Hematopoietic multipotent progenitor cell treated with erythropoietin and hydrocortisone succinate and interleukin-3 and kit ligand, for 8 days (in vitro differentiated cells): ENCODE measurements at places on chromosomes 1 and 21.

- DNase-seq: no peak
Measured at GRCh38 chr1:160488347-160489058, 34.6 kb downstream of the SLAMF6 start.

DNA sequence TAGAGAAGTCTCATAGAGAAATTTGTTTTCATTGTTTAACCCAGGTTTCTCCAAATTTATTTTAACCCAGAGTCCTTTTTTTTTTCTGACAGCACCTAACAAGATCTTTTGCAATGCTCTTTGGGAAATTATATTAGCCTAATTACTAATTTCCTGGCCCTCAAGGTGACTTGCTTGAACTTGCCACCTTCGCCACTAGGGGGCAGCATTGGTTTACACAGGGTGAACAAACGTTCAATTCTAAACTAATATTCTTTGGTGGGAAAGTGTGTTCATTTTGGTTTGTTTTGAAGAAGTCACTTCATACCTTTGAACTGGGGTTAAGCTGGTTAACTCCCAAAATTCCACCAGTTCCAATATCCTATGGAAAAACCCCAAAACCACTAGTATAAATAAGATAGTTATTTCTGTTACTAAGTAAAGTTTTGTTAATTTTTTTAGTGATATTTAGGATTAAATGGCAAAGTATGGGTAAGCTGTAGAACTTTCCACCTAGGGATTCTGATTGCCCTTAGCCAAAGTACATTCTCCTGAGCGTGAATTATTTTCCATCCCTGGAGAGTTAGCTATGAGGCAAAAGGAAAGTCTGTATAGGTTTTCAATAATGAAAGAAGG is 13.0 kb downstream of the CCDC190 start:
- DNase-seq: peak; percentile 80

DNA sequence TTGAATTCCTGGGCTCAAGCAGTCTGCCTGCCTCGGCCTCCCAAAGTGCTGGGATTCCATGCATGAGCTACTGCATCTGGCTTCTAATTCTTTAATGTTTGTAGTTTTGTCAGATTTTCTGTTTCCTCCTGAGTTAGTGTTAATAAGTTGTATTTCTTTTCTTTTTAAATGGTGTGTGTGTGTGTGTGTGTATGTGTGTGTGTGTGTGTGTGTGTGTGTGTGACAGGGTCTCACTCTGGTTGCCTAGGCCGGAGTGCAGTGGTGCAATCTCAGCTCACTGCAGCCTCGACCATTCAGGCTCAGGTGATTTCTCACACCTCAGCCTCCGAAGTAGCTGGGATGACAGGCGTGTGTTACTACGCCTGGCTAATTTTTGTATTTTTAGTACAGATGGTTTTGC is 50.2 kb downstream of the ADARB1 start:
- no peak for DNase-seq

DNA sequence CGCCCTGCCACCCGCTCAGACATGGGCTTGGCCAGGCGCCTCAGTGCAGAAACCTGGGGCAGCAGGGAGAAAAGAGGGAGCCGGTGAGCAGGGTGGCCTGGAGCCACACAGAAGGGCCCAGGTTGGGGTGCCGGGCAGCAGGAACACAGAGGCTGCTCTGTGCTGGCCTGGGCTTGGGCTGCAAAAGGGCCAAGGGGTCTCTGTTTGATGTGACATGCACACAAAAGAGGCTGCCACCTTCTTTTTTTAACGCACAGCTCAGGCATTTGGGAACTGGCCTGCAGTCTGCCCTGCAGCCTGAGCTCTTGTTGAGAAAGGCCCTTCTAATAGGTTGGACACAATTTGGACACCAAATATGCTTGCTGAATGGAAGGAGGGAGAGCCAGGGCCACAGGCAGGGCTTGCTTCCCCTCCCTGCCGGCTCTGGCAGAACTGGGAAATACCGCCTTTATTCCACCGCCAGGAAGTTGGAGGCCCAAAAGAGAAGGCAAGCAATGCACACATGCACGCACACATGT is 32.4 kb downstream of the KIF21B start:
- DNase-seq: no peak

GRCh38 chr1:191134796-191135195 is 657.1 kb upstream of the BRINP3 start:
- no peak for DNase-seq

GRCh38 chr1:173504268-173504667 is 27.1 kb downstream of the PRDX6 start:
- DNase-seq: peak; percentile 17

DNA sequence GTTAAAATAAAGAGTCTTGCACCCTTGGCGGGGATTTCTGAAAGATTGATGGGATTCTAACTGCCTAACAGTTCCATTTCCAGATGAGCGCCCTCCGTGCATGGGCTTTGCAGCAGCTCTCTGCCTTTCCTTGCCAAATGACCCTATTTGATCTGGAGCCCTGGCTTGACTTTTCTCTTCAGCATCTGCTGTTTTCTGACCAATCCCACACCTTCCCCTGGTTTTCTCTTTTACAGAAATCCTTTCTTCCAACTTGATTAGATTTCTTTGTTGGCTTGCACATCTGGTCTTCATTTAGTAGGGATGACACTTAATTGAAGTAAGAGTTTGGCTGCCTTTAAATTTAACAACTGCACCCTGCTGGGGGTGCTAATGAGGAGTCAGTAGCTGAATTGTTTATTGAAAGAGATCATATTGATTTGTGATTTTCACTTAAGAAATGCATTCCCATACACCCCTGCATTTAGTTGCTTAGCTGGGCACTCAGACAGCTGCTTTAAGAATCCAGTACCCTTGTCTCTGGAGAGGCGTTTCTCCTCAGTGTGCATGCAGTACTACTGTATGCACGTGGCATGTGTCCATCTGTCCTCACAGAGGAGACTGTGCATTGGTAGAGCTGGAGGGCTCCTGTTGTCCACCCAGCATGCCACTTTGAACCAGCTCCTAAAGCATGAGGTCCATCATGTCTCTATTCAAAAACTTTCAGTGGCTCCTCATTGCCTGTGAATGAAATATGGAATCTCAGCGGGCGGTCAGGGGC is 99.7 kb downstream of the NOS1AP start:
- DNase-seq: no peak

- DNase-seq: no peak
Measured at GRCh38 chr1:111988377-111988742, 1.1 kb downstream of the KCND3 start.

DNA sequence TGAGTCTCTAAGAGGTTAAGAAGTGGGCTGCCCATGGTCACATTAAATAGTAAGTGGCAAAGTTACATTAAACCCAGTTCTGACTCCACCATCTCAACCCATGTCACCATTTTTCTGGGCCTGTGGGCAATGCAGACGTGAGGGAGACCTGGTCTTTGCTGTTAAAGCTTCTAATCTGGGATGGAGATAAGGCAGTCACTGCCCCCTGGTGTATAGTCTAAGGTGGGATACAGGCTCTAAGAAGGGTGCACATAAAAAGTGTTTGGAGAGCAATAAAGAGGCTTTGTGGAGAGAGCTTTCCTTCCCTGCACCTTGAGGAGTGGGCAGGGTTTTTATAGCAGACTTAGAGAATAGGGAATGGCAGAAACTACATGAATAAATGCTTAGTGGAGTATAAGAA is 141.3 kb downstream of the ROR1 start:
- DNase-seq: no peak

- no peak for DNase-seq
Measured at GRCh38 chr1:19458815-19459417, 26.4 kb downstream of the CAPZB start.

- DNase-seq: no peak
Measured at GRCh38 chr1:78069784-78070183, 24.0 kb downstream of the GIPC2 start.

DNA sequence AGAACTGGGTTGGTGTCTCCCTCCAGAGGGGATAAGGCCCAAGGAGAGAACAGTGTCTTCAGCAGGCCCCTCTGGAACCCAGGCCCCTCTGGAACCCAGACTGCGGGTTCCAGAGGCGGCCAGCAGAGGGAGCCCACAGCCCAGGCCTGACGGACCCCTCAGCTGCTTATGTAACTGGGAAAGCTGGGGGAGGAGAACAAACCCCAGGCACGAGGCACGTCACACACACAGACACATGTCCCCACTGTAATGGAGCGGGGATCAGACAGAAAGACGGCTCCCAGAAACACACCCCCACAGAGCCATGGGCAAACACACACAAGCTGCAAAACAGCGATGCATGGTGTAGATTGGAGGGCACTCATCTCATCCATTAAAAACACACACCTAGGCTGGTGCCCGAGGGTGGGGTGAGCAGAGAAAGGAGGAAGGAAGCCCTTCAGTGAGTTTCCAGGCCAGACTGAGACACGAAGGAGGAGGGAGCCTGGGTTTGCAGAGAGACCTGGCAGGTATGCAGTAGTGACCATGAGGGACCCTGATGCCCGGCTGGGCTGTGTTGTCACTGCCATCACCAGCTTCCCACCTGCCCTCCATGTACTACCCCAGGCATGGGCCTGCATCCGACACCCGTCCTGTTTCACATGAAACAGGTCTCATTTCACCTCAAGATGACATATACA is 2.8 kb upstream of the IGSF8 start:
- DNase-seq: peak; percentile 83

GRCh38 chr21:15009837-15010363 is 54.9 kb downstream of the NRIP1 start:
- DNase-seq: no peak

- DNase-seq: peak; percentile 48
Measured at GRCh38 chr1:154614901-154615300, 6.9 kb upstream of the ADAR start.

DNA sequence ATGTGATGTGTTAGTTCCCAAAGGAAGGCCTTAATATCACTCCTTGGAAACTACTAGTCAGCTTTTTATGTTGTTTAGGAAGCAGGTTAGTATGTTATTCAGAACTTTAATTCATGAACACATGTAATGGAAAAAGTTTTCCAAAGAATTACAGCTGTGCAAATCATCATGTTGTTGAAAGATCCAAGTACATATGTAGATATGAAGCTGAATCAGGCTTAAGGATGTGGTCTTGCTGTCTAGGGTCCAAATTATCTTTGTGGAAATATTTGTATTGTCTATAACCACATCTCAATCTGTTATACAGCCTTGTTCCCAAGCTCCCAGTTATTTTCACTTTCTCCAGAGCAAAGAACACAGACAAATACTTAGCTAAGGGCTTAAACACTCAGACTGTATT is 231.6 kb downstream of the TPR start:
- no peak for DNase-seq

DNA sequence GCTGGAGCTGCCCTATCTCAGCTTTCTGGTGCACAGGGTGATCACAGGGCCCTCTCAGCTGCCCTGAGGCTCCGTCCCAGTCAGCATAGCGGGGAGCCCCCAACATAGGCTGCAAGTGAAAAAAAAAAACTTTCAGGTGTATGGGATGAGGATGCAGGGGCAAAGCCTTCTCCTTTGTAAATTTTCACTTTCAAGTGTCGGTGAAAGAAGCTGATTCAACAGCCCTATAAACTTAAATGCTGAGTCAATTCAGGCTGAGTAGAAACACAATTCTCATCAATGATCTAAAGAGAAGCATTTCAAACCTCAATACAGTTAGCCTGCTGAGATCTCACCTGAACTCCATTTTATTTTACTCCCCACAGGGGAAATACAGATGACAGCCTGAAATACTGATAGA is 171.2 kb downstream of the SEC16B start:
- DNase-seq: no peak

DNA sequence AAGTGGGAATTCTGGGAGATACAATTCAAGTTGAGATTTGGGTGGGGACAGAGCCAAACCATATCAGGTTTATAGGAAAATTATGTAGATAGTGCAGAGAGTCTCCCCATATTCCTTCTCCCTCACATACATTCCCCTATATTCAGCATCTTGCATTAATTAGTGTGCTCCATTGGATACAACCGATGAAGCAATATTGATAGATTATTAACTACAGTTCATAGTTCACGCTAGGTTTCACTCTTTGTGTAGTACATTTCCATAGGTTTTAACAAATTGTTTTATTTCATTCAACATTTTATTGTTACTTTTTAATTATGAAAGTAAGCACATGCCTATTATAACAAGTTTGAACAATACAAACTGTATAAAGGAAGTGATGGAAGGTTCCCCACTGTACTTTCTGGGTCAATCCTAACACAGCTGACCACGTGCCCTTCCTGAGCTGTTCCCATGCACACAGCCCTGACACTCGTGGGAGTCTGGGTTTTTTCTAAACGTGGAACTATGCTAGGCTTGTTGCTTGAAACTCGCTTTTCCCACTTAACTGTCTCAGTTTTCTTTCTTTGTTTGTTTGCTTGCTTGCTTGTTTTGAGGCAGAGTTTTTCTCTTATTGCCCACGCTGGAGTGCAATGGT is 116.8 kb upstream of the TMPRSS2 start:
- DNase-seq: no peak

DNA sequence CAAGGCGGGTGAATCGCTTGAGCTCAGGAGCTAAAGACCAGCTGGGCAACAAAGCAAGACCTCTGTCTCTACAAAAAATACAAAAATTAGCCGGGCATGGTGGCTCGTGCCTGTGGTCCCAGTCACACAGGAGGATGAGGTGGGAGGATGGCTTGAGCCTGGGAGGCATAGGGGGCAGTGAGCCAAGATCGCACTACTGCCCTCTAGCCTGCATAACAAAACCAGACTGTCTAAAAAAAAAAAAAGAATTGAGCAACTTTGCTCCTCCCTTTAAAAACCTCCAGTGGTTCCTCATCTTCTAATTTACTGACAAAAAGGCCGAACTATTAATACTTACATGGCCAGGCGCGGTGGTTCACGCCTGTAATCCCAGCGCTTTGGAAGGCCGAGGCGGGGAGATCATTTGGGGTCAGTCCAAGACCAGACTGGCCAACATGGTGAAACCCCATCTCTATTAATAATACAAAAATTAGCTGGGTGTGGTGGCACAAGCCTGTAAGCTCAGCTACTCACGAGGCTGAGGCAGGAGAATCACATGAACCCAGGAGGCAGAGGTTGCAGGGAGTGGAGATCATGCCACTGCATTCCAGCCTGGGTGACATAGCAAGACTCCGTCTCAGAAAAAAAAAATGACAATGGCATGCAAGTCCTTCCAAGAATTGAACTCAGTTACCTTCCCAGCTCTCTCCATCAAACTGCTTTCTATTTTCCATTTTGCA is 4.4 kb downstream of the ACBD3 start:
- DNase-seq: peak; percentile 72

GRCh38 chr21:18369115-18369514 is 34.5 kb downstream of the TMPRSS15 start:
- peak; percentile 11 for DNase-seq

DNA sequence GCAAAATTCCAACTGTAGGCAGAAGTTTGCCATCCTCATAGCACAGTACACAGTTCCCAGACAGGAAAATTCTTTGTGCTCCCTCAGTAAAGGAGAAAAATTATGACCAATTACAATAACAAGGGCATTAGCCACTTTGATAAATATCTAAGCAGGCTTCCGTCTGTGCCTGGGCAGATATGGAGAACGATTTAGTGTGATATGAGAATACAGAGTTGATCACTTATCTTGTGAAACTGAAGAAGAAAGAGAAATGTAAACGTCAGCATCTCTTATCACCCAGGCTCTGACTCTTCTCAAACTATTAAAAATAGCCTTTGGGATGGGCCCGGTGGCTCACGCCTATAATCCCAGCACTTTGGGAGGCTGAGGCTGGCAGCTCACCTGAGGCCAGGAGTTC is 54.5 kb upstream of the TIAM1 start:
- no peak for DNase-seq

GRCh38 chr1:204255966-204256365 is 42.2 kb upstream of the GOLT1A start:
- no peak for DNase-seq

GRCh38 chr1:102252731-102253505 is 256.2 kb upstream of the OLFM3 start:
- DNase-seq: no peak

GRCh38 chr1:25695771-25696311 is 79.2 kb downstream of the MAN1C1 start:
- DNase-seq: no peak

- DNase-seq: no peak
Measured at GRCh38 chr1:78281580-78281979, 209.2 kb upstream of the PTGFR start.
